ENCODE measurements at places on chromosomes 5 and 9. TPM values are rescaled to one million over a fixed set of nuclear protein-coding genes. Genes with fewer than 3 reads are reported as not detected.

The CYLC2 gene
- total RNA-seq = not detected

The SLC36A2 gene
- total RNA-seq = not detected

The GPR150 gene
- 2.5 TPM for total RNA-seq

- peaks cover 15% of the 10 kb centered on the region for H3K36me3 ChIP-seq
- peaks cover 72% of the 10 kb centered on the region for H3K4me1 ChIP-seq
- peak overlapping the region; percentile 98 for H3K4me3 ChIP-seq
- no peak for DNase-seq
These were observed 20.8 kb downstream of the FGD3 start for GRCh38 chr9:92968081-92968480.

DNA sequence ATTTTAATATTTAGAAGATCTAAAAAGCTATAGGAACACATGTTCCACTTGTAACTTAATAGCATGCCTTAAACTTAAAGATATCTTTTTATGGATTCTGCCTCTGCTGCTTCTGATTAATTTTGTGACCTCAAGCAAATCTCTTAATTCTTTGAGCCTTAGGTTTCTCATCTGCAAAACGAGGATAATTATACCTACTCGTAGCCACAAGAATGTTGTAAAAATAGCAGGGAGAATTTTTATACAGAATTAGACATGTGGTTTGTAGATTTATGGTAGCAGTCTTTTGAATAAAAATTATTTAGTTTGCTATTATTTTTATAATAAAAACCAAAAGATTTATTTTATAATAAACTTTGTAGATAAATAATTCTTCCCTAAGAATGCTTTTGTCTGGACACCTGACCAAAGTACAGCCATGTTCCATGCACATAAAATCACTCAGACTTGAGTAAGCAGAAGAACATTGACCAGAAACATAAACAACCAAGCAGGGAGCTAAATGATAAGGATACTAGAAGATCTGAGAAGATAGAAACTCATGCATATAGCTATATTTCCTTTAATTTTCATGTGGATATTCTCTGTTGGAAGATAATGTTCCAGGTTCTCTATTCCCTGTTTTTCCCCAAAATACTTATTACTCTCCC lies 18.5 kb downstream of the C9orf85 start:
- no peaks in the 10 kb centered on the region for H3K27me3 ChIP-seq
- no peak overlapping the region for H3K4me3 ChIP-seq
- no peaks in the 10 kb centered on the region for H3K36me3 ChIP-seq
- peaks cover 4% of the 10 kb centered on the region for H3K4me1 ChIP-seq
- H3K27ac ChIP-seq = no peak overlapping the region

DNA sequence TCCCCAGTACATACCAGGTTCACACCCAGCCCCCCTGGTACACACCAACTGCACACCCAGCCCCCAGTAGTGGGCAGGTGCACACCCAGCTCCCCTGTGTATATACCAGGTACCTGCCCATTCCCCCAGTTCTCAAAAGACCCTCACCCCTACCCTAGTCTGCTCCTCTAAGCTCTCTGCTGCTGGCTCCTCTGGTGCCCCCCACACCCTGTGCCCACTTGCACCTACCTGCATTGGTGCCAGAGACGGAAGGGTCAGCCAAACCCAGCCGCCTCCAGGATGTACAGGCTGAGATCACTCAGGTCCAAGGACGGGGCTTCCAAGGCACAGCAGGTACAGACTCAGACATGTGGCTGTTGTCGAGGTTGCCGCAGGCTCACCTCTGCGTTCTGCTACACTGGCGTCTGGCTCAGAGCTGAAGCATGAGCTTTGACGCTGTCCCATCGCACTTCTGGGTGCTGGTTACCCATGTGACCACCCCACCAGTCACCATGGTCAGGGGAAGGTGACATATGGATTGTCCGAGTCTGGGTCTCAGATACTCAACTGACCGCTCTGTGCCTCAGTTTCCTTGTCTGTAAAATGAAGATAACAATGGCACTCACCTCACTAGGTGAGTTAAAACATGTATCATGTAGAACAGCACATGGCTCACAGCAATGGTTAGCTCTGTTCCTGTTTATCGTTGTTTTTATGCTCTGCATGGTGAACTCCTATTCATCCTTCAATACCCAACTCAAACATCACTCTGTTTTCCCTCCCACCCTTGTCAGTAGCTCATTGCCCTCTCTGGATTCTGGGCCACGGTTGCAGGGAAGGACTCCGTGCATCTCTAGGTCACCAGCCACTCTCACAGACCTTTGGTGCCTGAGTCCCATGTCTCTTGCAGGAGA lies 45.3 kb upstream of the SUSD3 start:
- DNase-seq = no peak
- peaks cover 20% of the 10 kb centered on the region for H3K4me1 ChIP-seq
- peak overlapping the region; percentile 19 for H3K27ac ChIP-seq
- peaks cover 3% of the 10 kb centered on the region for H3K36me3 ChIP-seq

DNA sequence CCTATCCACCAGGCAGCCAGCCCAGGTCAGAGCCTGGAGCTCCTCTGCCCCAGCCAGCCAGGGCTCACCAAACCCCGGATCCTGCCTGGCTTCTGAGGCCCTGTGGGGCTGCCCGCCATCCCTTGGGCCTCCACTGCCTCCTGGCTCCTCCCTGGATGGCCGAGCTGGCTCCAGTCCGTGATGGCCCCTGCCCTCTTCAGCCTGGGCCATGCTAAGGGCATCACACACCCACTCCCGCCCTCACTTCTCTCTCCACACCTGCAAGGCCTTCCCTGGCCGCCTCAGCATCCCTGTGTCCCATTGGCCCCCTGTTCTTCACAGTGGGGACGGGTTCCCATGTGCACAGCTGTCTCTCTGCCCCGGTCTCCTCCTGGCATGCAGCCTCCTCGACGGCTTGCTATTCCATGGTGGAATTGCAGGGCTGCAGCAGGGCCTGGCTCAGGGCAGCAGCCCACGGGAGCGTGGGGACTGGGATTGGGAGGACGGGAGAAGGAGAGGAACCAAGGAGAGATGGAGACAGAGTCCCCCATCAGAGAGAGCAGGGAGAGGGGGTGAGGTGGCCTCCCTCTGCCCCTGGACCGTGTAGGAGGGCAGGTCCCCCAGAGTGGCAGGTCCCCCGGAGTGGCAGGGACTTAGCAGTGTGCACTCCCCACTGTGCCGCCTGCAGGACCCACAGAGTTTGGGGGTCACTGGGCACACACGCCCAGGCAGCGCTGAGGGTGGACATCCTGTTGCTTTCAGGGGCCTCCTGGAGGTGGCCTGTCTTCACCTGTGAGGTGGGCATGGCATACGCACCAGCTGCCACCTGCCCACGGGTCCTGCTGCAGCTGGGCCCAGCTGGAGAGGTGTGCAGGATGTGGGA lies 16.7 kb upstream of the RNU6ATAC start:
- H3K27ac ChIP-seq = peak overlapping the region; percentile 81
- H3K27me3 ChIP-seq = peaks cover 10% of the 10 kb centered on the region
- H3K4me1 ChIP-seq = peaks cover 27% of the 10 kb centered on the region

GRCh38 chr9:5321058-5321457 lies 16.5 kb upstream of the RLN2 start:
- H3K27ac ChIP-seq = peak overlapping the region; percentile 45
- H3K36me3 ChIP-seq = peaks cover 11% of the 10 kb centered on the region
- H3K27me3 ChIP-seq = no peaks in the 10 kb centered on the region

DNA sequence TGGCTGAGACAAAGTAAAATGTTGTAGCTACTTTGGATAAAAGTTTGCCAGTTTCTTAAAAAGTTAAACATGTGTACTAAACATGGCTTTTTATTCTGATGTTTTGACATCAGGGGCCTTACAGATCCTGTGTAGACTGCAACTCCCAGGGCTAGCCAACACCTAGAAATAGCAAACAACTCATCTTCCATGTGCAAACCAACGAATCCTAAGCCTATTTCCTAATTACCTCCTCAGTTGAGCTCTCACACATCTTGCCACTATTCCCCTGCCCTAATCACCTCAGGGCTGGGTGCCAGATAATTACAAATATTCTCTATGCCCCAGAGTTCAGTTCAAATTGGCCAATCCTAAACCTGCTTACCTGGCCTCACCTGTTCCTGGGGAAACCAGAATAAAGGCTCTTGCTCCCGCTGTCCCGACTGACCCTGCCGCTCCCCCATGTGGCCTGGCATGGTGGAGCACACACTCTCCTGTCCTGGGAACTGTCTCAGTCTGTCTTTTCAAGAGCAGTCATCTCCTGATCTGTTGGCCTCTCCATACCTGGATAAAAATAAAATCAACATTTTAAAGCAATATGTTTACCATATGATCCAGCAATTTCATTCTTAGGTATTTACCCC lies 37.1 kb upstream of the FAM169A start:
- DNase-seq = no peak
- no peaks in the 10 kb centered on the region for H3K36me3 ChIP-seq
- peaks cover 7% of the 10 kb centered on the region for H3K4me1 ChIP-seq
- no peak overlapping the region for H3K27ac ChIP-seq
- H3K27me3 ChIP-seq = no peaks in the 10 kb centered on the region

All from T-helper 17 cell (primary cell).